ENCODE measurements at places on chromosomes 1 and 21.

- DNase-seq, result no peak
Measured at GRCh38 chr21:44301141-44301540, 1.3 kb downstream of the PFKL start.

DNA sequence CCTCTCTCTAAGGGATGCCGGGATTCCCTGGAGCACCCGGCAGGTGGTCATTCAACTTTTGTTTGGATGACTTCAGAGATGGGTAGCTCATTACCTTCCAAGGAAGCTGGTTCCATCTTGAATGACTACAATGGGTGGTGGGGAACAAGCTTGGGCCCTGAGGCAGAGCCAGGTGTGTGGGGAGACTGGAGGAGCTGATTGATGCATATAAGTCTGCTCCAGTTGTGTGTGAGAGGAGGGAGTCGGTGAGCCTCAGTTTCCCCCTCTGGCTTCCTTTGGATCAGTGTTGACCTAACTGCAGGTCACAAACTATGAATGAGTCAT lies 133.8 kb upstream of the ZBTB40 start:
- no peak for DNase-seq

DNA sequence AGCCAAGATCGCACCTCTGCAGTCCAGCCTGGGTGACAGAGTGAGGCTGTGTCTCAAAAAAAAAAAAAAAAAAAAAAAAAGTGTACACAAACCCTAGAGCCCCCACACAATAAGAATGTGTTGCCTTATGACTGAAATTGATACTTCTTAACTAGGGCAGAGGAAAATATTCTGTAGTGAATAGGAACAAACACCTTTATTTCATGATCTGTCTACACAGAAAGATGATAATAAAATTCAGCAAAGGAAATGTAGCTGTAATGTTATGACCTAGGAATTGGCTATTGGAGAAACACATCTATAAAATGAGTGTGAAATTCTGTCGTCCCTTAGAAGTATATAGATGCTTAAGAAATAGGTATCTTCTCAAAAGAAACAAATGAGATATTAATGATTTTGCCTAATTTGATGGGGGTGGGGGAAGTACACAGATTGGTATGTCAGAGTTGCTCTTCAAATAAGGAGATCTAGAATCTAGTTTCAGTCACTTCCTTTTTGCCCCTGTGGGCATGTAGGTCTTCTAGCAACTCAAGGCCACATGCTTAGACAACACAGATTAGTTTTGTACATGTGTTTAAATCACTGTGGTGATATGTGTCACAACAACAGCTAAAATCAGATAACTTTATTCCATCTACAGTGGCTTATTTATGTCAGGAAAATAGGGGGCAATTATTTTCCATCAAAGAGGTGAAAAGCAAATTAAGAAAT lies 10.7 kb upstream of the GPR25 start:
- DNase-seq, result no peak

- DNase-seq, result no peak
Measured at GRCh38 chr1:218666263-218666662, 321.1 kb downstream of the TGFB2 start.

- DNase-seq, result no peak
Measured at GRCh38 chr1:160874935-160875334, 10.0 kb downstream of the ITLN1 start.

DNA sequence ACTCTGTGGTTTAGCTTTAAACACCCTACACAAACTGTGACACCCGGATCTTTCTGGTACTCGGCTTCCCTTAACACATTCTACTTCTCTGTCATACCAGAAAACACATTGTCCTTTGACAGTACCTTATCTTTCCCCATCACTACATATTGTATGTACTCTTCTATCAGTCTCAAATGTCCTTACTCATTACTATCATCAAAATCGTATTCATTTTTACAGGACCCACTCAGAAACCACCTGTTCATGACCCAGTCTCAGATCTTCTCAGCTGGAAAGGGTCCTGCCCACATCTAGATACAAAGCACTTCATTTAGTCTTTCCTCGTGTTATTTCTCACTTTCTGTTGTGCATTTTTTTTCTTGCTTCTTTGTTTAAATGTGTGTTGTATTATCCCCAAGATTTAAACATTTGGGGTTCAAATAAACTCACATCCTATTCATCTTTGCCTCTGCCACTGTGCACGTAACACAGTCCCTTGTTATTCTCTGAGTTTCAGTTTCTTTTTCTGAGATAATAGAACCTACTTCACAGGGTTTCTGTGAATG lies 27.7 kb downstream of the CD34 start:
- DNase-seq, result peak; percentile 56

DNA sequence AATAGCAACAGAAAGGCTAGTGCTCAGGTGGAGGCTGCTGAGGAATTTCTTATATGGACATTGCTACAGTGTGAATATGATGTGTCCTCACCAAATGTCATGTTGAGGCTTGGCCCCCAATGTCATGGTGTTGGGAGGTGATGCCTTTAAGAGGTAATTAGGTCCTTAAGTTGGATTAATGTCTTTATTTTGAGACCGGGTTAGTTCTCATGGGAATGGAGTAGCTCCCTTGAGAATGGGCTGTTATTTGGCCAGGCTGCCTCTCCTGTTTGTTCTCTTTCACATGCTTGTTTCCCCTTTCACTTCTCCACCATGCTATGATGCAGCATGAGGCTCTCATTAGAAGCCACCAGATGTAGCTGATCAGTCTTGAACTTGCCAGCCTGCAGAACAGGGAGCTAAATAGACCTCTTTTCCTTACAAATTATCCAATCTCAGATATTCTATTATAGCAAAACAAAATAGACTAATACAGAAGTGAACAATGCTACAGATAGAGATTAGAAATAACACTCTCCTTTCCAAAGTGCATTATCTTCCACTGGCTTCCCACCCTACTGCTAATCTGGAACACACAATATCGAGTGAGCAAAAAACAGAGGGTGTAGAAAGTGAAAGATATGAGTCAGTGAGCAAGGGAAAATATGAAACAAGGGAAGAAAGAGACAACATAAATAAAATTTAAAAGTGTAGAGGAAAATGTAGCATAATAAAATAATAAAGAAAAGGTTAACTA lies 160.2 kb downstream of the NTMT2 start:
- DNase-seq, result no peak

- DNase-seq, result peak; percentile 27
Measured at GRCh38 chr1:78645723-78646122, 3.9 kb upstream of the IFI44 start.

GRCh38 chr1:4172644-4173599 lies 272.9 kb upstream of the C1orf174 start:
- peak; percentile 45 for DNase-seq
